Stimulated activated CD4-positive, alpha-beta T cell treated with anti-CD3 and anti-CD28 coated beads, Interleukin-4, amount 100 ng/mL, for 24 hours (primary cell): ENCODE measurements at places on chromosomes 2 and 18.

GRCh38 chr2:122193622-122194021 lies 438.2 kb downstream of the TSN start:
- no peak for DNase-seq

GRCh38 chr2:24365051-24365450 lies 4.7 kb upstream of the ITSN2 start:
- DNase-seq, result no peak

- DNase-seq, result no peak
Observed at GRCh38 chr2:236968880-236969534, 116.7 kb upstream of the COPS8 start.

- no peak for DNase-seq
Observed at GRCh38 chr2:118693287-118693822, 154.1 kb downstream of the EN1 start.

GRCh38 chr18:2916184-2916583 lies 69.4 kb downstream of the EMILIN2 start:
- DNase-seq, result no peak

- DNase-seq, result no peak
Observed at GRCh38 chr2:65708086-65708485, 275.7 kb upstream of the SPRED2 start.

GRCh38 chr2:188527581-188527993 lies 235.9 kb downstream of the GULP1 start:
- DNase-seq, result no peak

GRCh38 chr18:55657572-55658331 lies 69.8 kb upstream of the TCF4 start:
- DNase-seq, result no peak

GRCh38 chr18:57559314-57559713 lies 27.2 kb downstream of the FECH start:
- DNase-seq, result no peak

DNA sequence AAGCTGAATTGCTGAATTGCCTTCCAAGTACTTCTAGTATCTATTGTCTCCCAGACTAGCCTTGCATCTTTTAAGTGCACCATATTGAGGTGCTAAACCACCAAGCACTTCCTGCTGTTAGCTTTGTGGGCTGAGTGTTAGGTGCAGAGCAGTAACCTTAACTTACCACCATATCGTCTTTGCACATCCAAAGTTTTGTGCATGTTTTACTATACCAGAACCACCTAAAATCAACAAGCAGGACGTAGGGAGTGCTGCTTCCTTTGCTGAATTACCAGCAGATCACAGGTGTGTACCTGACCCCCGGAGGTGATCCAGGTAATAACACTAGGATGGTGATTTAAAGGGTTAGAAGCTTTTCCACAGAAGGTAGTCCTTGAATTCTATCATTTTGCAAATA lies 359.9 kb upstream of the HNRNPA3 start:
- peak; percentile 10 for DNase-seq

- DNase-seq, result no peak
Observed at GRCh38 chr18:34660572-34660971, 49.5 kb upstream of the DTNA start.

GRCh38 chr2:42813763-42814162 lies 21.4 kb upstream of the HAAO start:
- DNase-seq, result no peak

DNA sequence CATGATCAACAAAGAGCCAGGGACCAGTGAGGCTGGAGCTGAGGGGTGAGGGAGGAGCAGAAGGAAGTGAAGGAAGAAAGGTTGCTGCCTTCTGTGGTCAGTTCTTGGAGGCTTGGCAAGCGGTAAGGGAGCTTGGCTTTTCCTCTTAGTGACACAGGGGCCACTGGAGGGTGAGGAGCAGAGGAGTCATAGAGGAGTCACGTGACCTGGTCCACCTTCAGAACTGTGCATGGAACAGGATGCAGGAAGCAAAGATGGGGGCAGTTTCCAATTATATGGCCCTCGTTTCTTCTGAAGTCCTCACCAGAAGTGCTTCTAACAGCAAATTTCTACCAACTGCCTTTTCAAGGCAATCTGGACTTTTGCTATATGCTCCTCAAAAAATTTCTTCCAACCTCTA lies 326.9 kb upstream of the SMIM21 start:
- DNase-seq, result no peak

GRCh38 chr18:40243607-40244006 lies 1711.4 kb upstream of the PIK3C3 start:
- no peak for DNase-seq

DNA sequence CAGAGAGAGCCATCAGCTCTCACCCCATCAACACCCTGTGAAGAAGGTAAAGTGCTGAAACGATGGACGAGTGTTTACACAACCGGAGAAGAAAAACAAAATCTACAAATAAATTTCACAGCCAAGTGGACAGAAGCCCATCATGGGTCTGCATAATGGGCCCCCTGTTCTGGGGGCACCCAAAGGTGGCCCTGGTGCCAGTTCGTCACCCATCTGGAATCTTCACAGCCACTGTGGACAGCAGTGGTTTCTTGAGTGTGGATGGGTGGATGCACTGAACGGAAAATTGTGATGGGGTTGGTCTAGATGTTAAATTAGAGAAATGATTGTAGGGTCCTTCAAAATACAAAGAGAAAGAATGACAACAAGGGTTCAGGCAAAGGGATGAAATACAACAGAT lies 38.8 kb downstream of the ANKMY1 start:
- DNase-seq, result no peak

GRCh38 chr2:56025469-56026193 lies 102.0 kb upstream of the EFEMP1 start:
- DNase-seq, result no peak

GRCh38 chr2:74700643-74701372 lies 46.8 kb downstream of the SEMA4F start:
- no peak for DNase-seq

- peak; percentile 54 for DNase-seq
Observed at GRCh38 chr18:77059294-77059916, 73.2 kb downstream of the MBP start.

GRCh38 chr18:55064760-55065159 lies 105.5 kb upstream of the CCDC68 start:
- DNase-seq, result no peak

DNA sequence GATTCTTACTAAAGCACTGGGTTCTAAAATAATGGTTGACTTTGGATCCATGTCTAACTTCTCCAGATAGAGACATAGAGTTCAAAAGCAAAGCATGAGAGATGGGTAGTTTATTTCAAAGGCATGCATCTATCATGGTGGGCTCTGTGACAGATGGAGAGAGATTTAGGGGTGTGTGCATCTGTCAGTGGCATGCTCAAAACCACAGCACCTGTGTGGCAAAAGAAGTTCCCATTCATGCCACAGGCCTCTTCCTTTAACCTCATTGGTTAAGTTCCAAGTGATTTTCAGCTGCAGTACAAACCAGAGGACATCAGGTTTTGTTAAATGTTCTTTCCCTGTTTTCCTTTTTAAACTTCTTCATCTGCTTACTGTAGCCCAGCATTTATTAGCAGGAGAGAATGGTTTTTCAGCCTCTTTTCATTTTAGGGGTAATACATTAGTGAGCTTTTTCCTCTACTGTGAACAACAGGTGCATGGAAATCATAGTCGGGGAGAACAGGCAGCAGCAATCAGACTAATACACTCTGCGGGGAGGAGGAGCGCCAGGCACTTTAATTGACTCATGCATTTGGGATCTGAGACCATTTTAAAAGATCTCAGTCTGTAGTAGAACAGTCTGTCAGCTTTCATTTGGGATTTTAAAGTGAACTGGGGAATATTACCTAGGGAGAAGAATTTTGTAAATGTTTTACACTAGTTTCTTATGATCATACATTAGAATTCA lies 52.4 kb upstream of the UPP2 start:
- no peak for DNase-seq

DNA sequence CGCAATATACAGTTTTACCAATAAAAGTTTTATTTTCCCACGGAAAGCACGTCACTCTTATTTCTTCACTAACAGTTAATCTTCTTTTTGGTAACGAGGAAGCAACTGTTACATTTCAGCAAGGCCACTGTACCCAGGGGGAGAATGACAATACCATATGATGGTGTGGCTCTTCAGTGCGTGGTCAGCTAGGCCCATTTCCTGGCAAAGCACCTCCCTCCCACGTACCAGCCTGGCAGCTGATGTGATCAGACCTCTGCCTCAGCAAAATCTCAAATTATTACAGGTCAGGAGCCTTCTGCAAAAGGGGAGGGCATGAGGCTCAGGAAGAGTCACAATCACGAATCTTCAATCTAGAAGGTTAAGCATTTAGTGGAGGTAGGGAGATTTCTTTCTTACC lies 55.4 kb downstream of the KLF7 start:
- DNase-seq, result no peak

DNA sequence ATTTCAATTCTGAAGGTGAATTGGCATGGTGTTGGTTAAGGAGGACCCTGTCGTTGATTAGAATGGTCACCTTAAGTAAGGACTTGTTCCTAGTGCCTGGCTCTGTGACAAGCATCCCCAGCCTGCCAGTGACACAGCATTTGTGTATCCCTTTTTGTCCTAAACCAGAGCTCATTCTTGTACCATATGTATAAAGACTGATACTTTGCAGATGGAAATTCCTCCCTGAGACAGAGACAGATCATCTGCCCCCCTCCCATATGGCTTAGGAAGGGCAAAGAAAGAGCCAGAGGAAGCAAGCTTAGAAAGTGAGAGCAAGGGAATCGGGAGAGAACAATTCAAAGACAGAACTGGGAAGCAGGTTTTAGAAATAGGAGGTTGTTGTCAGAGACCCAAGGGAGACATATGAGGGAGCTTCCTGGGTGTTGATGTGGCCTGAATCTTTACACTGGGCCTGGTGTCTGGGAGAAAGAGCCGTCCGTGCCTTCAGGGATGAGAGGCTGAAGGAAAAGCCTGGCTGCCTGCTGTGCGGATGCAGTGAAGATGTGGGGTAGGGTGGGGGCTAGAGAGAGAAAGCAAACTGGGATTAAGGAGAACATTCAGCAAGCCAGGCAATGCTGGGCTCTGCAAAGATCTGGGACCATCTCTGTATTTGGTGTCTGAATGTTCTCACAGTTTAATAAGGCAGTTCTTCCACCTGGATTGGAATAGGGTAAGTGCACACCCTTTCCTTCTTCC lies 13.2 kb upstream of the CHRNA1 start:
- DNase-seq, result no peak

- no peak for DNase-seq
Observed at GRCh38 chr2:24731040-24731439, 62.2 kb downstream of the PTRHD1 start.

GRCh38 chr2:154449951-154450658 lies 248.4 kb upstream of the KCNJ3 start:
- no peak for DNase-seq

DNA sequence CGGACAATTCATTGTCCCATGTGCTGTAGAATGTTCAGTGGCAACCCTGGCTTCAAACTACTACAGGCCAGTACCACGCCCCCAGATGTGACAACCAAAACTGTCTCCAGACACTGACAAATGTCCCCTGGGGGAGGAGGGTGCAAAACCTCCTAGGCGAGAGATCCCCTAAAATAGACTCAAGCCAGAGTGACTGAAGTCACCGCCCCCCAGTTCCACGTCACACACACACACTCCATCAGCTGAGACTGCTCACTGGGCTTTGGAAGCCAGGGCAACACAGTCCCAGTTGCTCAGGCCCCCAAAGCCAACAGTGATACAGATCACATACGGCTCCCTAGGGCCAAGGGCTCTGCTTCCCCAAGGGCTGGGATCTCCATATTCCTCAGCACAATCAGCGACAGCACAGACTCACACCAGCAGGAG lies 19.1 kb downstream of the HDAC4 start:
- peak; percentile 38 for DNase-seq

- no peak for DNase-seq
Observed at GRCh38 chr2:195912079-195912478, 156.6 kb downstream of the DNAH7 start.

DNA sequence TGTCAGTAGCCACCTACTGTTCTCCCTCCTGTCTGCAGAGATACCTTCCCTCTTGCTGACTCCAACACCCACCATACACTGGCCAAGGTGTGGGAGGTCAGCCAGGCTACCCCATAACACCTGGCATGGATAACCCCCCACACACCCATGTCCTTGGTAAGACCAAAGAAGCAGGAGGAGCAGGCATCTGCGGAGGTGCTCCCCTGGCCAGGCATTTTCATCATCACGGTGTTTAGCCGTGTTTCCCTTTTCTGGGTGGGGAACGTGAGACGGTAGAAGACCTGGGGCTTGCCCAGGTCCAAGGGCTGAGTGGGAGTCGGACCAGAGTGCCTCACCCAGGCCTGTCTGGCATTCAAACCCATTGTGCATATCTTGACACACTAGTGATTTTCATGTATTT lies 150.3 kb downstream of the SMAD7 start:
- no peak for DNase-seq

DNA sequence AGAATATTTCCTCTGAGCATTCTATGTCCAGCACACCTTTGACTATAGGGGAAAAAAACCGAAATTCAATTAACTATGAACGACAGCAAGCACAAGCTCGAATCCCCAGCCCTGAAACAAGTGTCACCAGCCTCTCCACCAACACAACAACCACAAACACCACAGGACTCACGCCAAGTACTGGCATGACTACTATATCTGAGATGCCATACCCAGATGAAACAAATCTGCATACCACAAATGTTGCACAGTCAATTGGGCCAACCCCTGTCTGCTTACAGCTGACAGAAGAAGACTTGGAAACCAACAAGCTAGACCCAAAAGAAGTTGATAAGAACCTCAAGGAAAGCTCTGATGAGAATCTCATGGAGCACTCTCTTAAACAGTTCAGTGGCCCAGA lies 79.4 kb upstream of the FAM117B start:
- DNase-seq, result no peak

- DNase-seq, result no peak
Observed at GRCh38 chr2:95344656-95345055, 47.5 kb downstream of the KCNIP3 start.

DNA sequence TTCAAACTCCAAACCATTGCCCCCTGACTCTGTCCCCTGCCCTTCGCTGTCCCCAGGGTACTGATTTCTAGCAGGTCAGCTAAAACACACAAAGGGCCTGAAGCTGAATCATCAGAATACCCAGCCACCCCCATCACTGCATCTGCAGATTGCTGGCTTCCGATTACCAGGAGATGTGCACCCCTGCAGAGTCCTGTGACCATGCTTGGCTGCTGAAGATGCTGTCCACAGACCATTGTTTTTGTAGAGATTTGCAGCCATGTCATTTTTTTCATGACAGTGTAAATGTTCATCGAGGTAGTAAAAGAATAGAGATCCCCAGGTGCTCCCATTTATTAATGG lies 463.3 kb downstream of the STK39 start:
- DNase-seq, result no peak

- no peak for DNase-seq
Observed at GRCh38 chr2:19250906-19251305, 107.5 kb downstream of the OSR1 start.

GRCh38 chr2:18663861-18664260 lies 74.5 kb upstream of the NT5C1B start:
- DNase-seq, result no peak

- no peak for DNase-seq
Observed at GRCh38 chr2:181857483-181857882, 34.0 kb upstream of the ITPRID2 start.

- no peak for DNase-seq
Observed at GRCh38 chr18:45652303-45653080, 37.2 kb downstream of the SLC14A2 start.
